ENCODE measurements at places on chromosomes 1 and 21.

DNA sequence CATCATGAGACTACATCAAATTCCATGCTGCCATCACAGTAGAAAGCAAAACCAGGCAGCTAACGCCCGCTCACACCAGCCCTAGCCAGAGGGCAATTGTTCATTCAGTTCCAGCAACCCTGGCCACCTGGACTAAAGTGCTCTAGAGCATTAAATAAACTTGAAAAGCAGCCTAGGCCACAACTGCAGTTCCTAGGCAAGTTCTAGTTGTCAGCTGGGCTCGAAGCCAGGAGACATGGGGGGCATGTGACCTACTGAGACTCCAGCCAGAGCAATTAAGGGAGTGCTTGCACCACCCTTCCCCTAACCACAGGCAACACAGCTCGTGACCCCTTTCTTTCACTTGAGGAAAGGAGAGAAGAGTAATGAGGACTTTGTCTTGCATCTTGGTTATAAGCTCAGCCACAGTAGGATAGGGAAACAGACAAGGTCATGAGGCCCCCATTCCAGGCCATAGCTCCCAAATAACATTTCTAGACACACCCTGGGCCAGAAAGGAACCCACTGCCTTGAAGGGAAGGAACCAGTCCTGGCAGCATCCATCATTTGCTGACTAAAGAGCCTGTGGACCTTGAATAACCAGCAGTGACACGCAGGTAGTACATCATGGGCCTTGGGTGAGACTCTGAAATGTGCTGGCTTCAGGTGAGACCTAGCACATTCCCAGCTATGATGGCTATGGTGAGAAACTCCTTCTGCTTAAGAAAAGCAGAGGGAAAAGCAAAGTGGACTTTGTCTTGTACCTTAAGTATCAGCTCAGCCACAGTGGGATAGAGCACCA, 77.0 kb downstream of the ZZZ3 start:
- no peak for DNase-seq

DNA sequence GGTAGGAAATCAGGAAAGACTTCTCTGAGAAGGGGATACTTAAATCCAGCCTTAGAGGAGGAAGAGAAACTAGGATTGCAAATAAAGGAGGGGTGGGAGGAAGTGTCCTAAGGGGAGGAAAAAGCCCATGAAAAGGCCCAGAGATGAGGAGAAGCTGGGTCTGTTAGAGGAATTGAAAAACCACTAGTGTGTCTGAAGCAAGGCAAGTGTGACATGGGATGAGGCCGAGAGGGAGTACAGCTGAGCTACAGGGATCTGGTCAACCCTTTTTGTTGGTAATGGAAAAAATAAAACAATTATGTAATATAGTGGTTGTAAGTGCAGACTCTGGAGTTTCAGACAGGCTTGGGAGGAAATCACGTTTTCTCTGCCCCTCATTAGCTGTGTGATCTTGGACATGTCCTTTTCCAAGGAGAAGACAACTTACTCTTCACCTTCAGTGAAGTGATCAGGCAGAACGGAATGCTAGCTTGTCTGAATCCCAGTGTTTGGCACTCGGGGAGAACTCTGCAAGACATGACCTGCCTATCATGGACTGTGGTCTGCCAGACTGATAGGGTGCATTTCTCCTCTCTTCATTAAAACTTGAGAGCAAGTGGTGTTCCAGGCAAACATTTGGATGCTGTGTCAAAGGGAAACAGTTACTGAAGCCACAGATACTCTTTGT, 7.4 kb upstream of the S100A10 start:
- no peak for DNase-seq

DNA sequence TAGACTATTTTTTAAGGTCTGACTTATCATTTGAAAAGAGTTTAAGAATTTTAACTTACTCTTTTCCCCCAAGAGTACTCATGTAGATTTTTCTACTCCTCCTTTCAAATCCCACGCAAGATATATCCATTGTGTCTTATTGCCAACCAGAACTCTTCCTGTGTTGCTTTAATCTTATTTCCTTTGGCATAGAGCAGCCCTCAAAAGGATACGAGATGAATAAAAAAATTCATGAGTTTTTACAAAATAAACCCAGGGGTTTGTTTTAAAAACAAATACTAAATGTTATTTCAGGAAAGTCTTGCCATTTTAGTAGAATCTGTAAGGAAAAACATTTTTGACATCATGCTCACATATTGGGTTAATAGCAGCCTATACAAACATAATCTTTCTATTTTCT, 543.2 kb upstream of the CXADR start:
- DNase-seq: no peak

DNA sequence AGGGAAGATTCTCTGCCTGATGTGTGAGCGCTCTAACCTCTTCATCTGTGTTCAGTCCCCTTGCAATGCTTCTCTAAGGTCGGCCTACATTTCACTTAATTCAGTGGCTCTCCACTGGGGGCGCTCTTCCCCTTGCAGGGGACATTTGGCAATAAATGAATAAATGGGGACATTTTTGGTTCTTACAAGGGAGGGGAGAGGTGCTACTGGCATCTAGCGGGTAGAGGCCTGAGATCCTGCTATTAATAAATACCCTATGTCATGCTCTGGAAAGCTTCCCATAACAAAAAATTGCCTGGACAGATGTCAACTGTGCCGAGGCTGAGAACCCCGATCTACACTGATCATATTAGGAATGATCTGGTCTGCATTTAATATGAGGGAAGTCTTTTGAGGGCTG, 25.9 kb upstream of the DNAJC11 start:
- DNase-seq: no peak

GRCh38 chr21:36725793-36726386, 27.0 kb downstream of the SIM2 start:
- no peak for DNase-seq

- DNase-seq: no peak
These were observed 195.5 kb upstream of the NFIA start for GRCh38 chr1:60886793-60887331.

DNA sequence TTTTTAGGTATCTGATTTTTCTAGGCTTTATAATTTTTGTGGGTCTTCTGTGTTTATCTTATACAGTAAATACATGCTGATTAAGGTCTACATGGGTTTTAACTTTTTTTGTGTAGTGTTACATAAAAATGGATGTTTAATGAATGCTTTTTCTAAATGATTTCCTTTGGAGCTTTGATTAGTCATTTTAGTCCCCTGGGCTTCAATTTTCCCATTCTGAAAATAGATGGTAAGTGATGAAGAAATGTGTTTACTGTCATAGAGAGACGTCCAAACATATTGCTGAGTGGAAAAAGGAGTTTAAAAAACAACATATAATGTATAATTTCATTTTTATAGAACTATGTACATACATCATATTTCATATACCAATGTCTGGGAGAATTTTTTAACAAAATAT, 140.9 kb upstream of the HMCN1 start:
- no peak for DNase-seq

- no peak for DNase-seq
These were observed 26.3 kb downstream of the CLEC20A start for GRCh38 chr1:178470411-178470960.
